ENCODE measurements at places on chromosomes 13 and 19.

- peak overlapping the region; percentile 87 for H3K4me3 ChIP-seq
- peak overlapping the region; percentile 81 for H3K27ac ChIP-seq
- H3K4me1 ChIP-seq, result peaks cover 50% of the 10 kb centered on the region
- no peaks in the 10 kb centered on the region for H3K27me3 ChIP-seq
- H3K36me3 ChIP-seq, result peaks cover 77% of the 10 kb centered on the region
Measured at GRCh38 chr19:55645512-55645881, 2.0 kb downstream of the ZNF581 start.

DNA sequence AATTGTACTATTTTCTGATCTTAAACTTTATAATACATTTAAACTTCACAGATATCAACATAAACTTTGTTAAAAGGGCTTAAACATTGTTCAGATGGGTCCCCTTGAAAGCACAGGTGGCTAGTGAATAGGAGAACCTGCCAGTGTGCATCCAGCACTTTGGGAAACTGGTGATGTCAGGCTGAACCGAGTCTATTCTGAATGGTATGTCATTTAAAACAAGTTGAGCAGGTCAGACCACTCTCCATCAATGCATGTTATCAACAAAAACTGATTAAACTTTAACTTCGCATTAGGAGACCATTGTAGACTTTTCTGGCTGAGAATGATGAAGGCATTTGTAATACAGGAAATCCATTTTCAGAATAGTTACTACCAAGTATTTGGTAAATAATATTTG is 50.1 kb upstream of the FREM2 start:
- no peak overlapping the region for H3K4me3 ChIP-seq
- no peaks in the 10 kb centered on the region for H3K4me1 ChIP-seq
- no peaks in the 10 kb centered on the region for H3K36me3 ChIP-seq
- no peak overlapping the region for H3K27ac ChIP-seq
- peaks cover 9% of the 10 kb centered on the region for H3K27me3 ChIP-seq

DNA sequence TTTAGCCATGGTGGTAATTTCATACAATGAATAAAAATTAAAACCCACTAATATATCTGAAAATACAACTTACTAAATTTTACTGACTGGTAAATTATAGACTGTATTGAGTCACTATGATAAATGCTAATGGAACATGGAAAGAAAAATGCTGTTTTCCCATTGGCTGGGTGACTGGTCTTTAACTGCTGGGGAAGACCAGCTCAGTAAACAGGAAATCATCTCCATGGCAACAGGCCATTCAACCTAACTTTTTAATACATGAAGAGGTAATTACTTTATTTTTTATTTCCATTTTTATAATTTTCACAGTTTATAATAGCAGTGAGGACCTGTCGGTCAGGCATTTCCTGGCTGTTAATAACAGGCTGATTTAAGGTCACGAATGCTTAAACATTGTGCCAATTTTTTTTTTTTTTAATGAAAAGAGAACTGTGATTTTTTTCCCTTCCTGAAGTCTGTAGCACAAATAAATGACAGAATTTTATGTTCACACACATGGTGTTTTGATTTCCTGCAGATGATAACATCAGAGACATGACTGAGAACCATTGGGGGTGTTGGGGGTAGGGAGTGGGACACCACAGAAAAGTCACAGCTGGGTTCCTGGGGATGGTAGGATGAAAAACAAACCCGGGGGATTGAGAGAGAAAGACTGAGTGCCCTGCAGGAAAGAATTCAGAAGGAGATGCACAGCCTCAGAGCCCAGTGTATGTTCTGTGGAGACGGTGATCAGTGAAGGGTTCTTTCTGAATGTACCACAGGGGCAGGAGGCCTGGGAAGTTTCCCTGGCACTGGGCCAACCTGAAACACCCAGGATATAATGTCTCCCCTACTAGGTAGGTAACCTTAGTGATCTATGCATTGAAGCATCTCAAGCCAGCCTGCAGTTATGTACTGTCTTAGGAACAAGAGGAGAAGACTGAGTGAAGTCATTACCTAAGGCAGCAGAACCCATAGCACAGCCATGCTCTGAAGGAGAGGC is 297.1 kb downstream of the COG6 start:
- peak overlapping the region; percentile 19 for H3K4me3 ChIP-seq
- peak overlapping the region; percentile 65 for H3K27ac ChIP-seq
- H3K4me1 ChIP-seq, result peaks cover 37% of the 10 kb centered on the region
- H3K36me3 ChIP-seq, result no peaks in the 10 kb centered on the region

GRCh38 chr19:46491975-46492682 is 3.5 kb downstream of the PNMA8B start:
- H3K4me3 ChIP-seq, result no peak overlapping the region
- peaks cover 74% of the 10 kb centered on the region for H3K27me3 ChIP-seq
- peaks cover 4% of the 10 kb centered on the region for H3K36me3 ChIP-seq
- H3K27ac ChIP-seq, result no peak overlapping the region
- no peak for DNase-seq

- DNase-seq, result no peak
- no peaks in the 10 kb centered on the region for H3K27me3 ChIP-seq
- peak overlapping the region; percentile 96 for H3K27ac ChIP-seq
- peaks cover 36% of the 10 kb centered on the region for H3K4me1 ChIP-seq
- peak overlapping the region; percentile 94 for H3K4me3 ChIP-seq
Measured at GRCh38 chr19:51572410-51572809, 1.3 kb downstream of the ZNF175 start.

All from stimulated activated naive B cell treated with anti-CD40 and anti-IgM and Interleukin-4, amounts not matched to agents 10 μg/mL and 1 μg/mL and 100 μg/mL, for 72 hours (primary cell).